Anterior cingulate cortex (tissue), 58 donors: ENCODE measurements at places on chromosomes 4 and X.

- no peak for DNase-seq
Observed at GRCh38 chr4:41205854-41206460, 8.4 kb downstream of the APBB2 start.

DNA sequence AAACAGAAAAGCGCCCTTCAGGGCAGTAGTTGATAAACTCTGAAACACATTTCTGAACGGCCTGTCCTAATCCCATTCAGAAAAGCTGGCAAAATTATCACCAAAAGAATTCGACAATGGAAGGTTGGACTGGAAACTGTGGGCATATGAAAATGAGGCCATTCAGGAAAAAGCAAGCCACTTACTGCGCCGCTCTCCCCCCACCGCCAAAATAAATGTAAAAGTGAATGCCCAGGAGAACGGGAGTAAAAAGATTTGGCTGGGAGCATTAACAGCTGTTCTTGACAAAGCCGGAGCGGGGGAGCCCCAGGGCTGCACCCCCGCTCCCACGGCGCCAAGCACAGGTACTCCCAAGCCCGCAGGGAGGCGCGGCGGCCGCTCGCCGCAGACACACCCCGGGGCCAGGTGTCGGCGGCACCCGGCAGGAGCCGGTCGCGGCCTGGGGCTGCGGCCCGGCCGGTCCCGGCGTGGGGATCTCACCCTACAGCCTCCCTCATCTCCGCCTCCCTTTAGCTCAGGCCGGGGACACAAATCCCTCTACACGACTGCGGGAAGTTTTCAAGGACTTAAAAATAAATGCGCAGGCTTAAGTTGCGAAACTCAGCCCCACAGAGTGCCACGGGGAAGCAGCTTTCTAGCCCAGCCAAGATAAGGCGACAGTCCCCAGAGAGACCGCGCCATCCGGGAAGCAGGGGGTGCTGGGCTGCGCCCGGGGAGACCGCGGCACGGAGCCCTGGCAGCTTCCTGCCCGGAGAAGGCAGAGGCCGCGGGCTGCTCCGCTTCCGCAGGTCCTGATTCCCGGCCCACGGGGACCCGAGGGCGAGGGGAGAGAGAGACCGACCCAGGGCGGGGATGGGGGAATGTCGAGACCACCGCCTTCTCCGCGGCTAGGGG is 593 bp downstream of the SH3RF1 start:
- peak; percentile 65 for DNase-seq

- no peak for DNase-seq
Observed at GRCh38 chr4:3492741-3493719, 29.9 kb downstream of the DOK7 start.

- no peak for DNase-seq
Observed at GRCh38 chrX:45758319-45758718, 557.6 kb upstream of the DIPK2B start.
